ENCODE measurements at places on chromosomes 2 and 18. TPM values are rescaled to one million over a fixed set of nuclear protein-coding genes. Genes with fewer than 3 reads are reported as not detected.
A peak's percentile ranks its signal among the peaks of the same experiment; 100 is the strongest.

ODC1 gene
- 123 TPM for total RNA-seq

B4GALT6 gene
- 9.6 TPM for total RNA-seq

HSPD1 gene
- total RNA-seq, result 364 TPM

NCKAP1 gene
- total RNA-seq, result 103 TPM

BCL2L11 gene
- 2.7 TPM for total RNA-seq

CDK15 gene
- total RNA-seq, result 8.0 TPM

CKAP2L gene
- total RNA-seq, result 15.8 TPM

TRABD2A gene
- total RNA-seq, result 12.0 TPM

C2orf80 gene
- total RNA-seq, result not detected

FOXI3 gene
- total RNA-seq, result not detected

MORN2 gene
- total RNA-seq, result 37.9 TPM

KLHL41 gene
- total RNA-seq, result not detected

AQP12B gene
- total RNA-seq, result not detected

LDLRAD4 gene
- total RNA-seq, result 6.9 TPM

FBXO15 gene
- 0.41 TPM for total RNA-seq

DNA sequence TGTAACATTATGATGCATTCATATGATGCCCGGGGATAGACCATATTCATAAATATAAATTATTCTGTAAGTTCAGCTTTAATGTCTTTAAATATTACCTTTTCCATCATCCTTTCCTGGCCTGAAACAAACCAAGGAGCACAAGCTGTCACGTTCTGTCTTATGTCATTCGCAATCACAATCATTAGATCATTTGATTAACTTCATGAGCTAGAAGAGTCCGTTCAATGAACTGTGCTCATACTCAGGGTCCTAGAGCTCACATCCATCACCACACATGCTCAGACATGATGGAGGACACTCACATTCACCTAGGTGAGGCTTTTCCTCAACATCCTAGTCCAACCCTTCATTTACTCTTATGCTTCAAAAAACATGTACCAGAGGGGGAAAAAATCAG, 599.0 kb upstream of the ID2 start:
- no peak for DNase-seq

DNA sequence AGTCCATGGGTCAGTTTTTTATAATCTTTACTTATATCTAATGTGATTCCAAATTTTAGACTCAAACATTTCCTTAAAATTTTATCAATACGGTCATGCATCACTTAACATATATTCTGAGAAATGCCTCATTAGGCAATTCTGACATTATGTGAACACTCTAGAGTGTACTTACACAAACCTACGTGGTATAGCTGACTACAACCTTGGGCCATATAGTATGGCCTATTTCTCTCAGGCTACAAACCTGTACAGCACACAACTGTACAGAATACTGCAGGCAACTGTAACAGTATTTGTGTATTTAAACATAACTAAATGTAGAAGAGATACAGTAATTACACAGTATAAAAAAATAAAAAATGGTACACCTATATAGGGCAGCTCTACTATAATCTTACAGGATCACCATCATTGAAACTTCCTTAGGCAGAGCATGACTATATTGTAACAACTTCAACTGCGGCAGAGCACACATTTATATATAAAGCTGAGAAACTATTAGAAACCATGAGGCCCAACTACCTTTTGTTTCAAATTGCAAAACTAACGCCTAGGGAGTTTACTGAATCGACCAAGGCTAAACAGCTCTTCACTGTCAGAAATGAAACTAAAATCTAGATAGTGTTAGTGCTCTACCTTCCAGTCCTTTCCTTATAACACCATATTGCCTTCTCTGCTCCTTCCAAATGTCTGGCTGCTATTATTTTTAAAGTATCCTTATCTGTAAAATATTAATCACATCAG, 6.9 kb downstream of the YES1 start:
- DNase-seq, result no peak

- peak; percentile 41 for DNase-seq
Observed at GRCh38 chr18:57915865-57916582, 112.9 kb upstream of the ATP8B1 start.

- no peak for DNase-seq
Observed at GRCh38 chr2:128414946-128415778, 96.5 kb upstream of the HS6ST1 start.

DNA sequence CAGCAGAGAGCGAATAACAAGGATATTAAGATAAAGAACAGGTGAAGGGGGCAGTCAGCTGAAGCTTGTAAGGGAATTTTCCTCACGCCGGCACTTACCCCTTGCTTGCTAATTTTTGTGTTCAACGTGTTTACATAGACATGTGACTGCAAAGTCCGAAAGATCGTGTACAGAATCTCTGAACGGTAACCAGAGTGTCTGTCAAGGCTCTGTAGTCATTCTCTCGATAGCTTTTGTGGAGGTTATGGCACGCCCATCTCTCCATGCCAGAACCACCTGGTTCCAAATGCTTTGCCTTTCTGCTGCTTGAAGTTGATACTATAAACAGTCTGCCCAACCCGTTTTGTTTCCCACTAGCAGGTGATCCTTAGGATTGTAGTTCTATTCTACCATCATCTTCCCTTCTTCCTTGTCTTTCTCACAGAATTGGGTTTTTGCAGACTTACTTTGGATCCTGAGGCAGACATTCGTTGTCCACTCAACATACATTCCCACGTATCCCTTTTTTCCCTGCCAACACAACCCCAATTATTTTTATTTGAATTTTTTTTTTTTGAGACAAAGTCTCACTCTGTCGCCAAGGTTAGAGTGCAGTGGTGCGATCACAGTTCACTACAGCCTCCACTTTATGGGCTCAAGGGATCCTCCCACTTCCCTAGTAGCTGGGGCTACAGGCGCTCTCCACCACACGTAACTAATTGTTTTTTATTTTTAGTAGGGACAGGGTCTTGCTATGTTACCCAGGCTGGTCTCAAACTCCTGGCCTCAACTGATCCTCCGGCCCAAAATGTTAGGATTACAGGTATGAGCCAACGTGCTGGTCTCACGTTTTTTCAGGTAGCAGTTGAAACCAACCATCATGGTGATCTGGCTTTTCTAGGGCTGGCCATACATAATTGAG, 1.3 kb upstream of the USP34 start:
- peak; percentile 19 for DNase-seq

GRCh38 chr2:235765181-235765820, 271.5 kb downstream of the AGAP1 start:
- peak; percentile 38 for DNase-seq

DNA sequence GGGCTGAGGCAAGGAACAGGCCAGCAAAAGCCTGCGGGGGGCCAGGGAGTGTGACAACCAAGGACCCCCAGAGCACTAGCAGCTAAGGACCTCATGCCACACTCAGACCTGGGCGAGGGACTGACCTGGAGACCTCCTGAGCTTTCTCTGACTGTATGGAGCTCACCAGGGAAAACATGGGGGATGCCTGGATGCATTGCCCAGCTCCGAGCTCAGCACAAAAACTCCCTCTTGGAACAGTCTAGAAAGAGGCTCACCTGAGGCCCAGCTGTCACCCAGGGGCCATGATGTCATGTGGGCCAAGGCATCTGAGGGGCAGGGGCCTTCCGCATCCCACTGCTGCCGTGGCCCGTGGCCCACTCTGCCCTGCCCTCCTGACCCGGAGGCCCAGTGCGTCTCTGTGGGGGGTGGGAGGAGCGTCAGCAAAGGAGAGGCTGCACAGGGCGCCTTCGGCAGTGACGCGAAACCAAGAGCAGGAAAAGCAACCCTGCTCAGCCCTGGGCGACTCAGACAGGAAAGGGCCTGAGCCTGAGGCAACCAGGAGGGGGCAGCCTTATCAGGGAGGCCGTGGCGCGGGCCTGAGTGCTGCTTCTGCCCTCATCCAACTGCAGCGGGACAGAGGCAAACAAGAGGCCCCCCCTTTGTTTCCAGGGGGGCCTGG, 57.3 kb upstream of the ALPP start:
- DNase-seq, result no peak

GRCh38 chr2:82728090-82728489, 1731.0 kb downstream of the SUCLG1 start:
- DNase-seq, result no peak

GRCh38 chr2:109654326-109655050, 40.3 kb downstream of the SOWAHC start:
- DNase-seq, result no peak

DNA sequence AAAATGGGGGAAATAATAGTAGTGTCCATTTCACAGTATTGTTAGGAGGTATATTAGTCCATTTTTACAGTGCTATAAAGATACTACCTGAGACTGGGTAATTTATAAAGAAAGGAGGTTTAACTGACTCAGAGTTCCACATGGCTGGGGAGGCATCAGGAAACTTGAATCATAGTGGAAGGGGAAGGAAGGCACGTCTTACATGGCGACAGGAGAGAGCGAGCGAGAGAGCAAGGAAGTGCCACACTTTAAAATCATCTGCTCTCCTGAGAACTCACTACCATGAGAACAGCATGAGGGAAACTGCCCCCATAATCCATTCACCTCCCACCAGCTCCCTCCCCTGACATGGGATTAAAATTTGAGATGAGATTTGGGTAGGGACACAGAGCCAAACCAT, 23.4 kb downstream of the MGAT5 start:
- DNase-seq, result no peak

GRCh38 chr2:240871071-240871958, 2.7 kb downstream of the AGXT start:
- no peak for DNase-seq

GRCh38 chr2:52117299-52117698, 1085.4 kb upstream of the NRXN1 start:
- DNase-seq, result peak; percentile 8

GRCh38 chr2:239259603-239260298, 141.1 kb downstream of the HDAC4 start:
- DNase-seq, result no peak

DNA sequence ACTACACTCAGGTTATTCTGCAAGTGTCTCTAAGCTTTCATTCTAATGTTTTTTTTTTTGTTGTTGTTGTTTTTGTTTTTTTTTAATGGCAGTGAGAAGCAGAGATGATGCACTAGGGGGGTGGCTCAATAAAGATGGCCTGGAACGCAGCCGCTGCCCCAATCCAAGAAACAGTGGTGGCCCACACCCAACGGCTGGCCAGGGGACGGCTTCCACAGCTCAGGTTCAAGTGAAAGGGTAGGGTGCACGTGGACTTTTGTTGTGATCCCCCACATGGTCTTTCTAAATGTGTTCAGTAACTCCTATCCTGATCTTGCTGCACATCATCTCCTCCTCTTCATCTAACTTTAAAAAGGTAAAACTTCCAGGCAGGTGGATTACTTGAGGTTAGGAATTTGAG, 190.1 kb downstream of the NDUFA10 start:
- DNase-seq, result no peak

GRCh38 chr2:98374286-98374685, 28.0 kb downstream of the CNGA3 start:
- no peak for DNase-seq

DNA sequence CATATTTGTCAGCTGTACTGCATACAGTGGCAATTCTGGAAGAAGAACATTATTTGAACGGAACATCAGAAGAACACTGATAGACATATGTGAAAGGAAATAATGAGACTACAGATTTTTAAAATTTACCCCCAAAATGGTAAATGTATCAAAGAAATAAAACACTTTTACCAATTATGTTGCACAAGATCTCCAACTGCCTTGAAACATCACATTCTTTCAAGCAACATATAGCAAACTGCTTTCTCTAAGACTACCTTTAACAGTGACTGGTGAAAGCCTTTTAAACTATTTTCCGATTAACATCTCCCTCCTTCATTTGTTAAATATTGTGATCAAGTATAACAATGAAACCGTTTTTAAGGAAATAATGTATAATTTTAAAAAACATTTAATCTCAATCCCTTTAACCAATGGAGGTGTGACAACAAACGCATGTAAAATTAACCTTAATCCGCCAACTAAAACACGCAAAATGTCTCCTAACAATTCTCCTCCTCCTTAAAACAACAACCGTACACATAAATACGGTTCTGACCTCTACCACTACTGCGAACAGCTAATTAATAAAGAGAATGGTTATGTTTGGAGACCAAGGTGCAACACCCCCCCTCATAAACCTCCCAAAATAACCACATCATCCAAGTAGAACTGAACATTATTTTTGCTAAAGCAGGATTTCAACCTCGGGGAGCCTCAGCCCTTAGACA, 2.4 kb downstream of the FBXO11 start:
- no peak for DNase-seq

DNA sequence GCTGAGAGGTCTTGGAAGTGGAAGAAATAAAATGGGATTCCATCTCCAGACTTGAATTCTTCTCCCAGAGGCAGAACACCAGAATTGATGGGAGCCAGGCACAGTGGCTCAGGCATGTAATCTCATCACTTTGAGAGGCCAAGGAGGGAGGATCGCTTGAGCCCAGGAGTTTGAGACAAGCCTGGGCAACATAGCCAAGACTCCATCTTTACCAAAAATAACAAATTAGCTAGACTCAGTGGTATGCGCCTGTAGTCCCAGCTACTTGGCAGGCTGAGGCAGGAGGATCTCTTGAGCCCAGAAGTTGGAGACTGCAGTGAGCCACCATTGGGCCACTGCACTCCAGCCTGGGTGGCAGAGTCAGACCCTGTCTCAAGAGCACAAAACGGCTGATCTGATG, 144.3 kb downstream of the C1D start:
- no peak for DNase-seq

DNA sequence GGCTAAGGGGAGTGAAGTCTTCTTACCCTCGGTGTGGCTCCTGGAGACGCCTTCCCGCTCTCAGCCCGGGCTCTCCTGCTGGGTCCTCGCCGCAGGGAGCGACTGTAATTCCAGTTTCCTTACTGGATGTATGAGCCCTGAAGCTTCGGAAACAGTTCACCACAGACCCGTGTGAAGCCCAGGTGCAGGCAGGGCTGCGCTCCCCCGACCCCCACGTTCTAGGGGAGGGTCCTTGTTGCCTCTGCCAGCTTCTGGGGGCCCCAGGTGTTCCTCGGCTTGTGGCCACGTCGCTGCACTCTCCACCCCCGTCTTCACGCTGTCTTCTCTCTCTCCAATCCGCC, 5.1 kb upstream of the ASB1 start:
- DNase-seq, result no peak

- no peak for DNase-seq
Observed at GRCh38 chr2:190856985-190857384, 23.6 kb upstream of the GLS start.

DNA sequence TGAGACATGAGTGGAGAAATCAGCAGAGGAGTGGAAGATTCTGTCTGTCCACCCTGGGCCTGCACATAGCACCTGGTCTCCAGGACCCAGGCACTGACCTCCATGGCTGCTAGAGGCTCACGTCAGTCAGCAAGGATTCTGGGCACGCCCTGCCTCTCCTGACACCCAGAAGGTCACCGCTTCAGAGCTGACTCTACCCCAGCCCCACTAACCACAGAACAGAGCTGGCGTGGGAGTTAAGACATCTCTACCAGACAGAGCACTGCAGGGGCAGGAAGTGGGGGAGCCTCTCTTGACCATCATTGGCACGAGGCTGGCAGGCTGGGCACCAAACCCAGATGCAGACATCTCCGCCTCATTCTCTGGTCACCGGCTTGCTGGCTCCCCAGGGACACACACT, 3.0 kb downstream of the ADCY3 start:
- DNase-seq, result no peak
